AML-193 (cell line): ENCODE measurements at places on chromosomes 7 and 10.

- DNase-seq: no peak
Measured at GRCh38 chr10:29434111-29434510, 145.2 kb downstream of the LYZL1 start.

DNA sequence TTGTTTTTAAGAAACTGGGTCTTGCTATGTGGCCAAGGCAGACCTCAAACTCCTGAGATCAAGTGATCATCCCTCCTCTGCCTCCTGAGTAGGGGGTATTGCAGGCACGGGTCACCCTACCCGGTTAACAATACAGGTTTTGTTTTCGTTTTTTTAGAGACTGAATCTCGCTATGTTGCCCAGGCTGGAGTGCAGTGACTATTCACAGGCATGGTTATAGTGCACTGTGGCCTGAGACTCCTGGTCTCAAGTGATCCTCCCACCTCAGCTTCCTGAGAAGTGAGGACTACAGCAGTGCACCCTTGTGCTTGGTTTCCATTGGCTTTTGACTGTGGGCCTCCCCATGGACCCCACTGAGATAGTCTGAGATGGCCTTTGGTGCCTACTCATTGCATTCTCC lies 3.8 kb upstream of the TRIM24 start:
- no peak for DNase-seq

DNA sequence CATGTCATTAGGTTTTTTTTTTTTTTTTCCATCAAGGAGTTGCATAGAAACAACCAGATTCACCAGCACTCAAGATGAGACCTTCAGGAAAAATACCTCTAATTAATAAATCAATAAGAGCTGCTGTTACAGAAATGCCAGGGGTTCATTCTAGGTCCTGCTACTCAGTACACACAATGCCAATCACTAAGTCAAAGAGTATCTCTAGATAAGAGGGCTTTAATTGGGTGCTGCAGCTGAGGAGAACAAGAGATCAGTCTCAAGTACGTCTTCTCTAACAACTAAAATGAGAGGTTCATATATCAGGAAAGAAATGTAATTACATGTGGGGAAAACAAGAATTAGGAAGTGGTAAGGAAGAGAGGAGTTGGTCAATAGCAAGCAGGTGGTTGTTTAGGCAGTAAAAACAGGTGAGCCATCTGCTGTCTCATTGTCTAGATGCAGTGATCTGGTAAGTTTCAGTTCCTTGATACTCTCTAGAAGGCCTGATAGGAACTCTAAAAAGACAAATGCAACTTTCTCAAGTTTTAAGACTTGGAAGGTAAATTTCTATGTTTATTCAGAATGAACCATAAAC lies 272.9 kb upstream of the ZWINT start:
- no peak for DNase-seq

- DNase-seq: no peak
Measured at GRCh38 chr10:31071232-31072005, 39.8 kb upstream of the ZNF438 start.

GRCh38 chr7:80661729-80662128 lies 23.3 kb downstream of the CD36 start:
- DNase-seq: no peak

- no peak for DNase-seq
Measured at GRCh38 chr7:38748056-38748610, 117.0 kb upstream of the AMPH start.

DNA sequence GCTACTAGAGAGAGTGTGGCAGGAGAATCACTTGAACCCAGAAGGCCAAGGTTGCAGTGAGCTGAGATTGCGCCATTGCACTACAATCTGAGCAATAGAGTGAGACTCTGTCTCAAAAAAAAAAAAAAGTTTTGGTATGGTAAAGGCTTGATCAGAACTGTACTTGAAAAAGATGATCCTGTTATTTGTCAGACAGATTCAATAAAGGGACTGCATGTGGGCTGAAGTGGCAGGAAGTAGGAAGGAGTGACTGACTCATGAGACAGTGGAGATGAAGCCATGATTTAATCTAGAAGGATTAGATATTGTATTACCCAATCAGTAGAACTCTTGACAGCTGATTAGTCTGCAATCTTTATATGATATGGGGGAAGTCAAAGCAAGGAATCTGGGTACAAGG lies 2.7 kb upstream of the TMEM254 start:
- no peak for DNase-seq

GRCh38 chr7:31119249-31119648 lies 67.1 kb downstream of the ADCYAP1R1 start:
- no peak for DNase-seq

- DNase-seq: no peak
Measured at GRCh38 chr10:112304267-112304859, 21.2 kb downstream of the TECTB start.

DNA sequence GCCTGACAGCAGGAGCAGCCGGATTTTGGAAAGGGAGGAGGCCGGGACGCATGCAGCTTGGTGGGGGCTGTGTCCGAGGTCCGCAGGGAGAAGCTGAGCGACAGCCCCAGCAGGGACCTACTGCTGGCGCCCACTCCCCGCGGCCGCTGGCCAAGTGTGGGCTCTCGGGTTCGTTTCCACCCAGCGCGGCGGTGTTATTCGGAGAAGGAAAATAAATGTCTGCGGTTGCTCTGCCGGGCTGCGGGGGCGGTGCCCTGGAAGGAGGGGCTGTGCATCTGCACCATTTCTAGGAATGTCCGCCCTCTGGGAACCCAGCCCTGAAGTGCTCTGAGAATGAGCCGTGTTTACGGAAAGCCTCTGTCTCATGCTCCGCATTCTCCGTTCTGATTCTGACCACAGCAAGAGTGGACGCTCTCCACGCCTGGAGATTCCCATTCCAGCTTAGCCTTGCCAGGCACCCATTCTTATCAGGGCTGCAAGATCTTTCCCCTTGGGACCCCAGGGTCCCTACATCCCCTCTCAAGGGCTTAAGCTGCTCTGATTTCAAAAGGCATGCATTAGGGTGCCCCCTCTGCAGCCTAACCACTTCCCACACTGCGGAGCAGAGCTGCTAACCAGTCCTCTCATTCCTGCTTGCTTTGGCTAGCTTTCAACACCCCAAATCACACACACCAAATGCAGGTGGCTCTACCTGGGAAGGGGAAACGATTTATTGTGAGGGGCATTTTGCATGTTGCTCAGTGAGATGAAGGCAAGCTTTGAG lies 256.6 kb upstream of the GLI3 start:
- DNase-seq: no peak

GRCh38 chr7:157266272-157266671 lies 70.5 kb upstream of the DNAJB6 start:
- no peak for DNase-seq

- DNase-seq: peak; percentile 37
Measured at GRCh38 chr10:95730233-95730632, 25.7 kb upstream of the ENTPD1 start.

DNA sequence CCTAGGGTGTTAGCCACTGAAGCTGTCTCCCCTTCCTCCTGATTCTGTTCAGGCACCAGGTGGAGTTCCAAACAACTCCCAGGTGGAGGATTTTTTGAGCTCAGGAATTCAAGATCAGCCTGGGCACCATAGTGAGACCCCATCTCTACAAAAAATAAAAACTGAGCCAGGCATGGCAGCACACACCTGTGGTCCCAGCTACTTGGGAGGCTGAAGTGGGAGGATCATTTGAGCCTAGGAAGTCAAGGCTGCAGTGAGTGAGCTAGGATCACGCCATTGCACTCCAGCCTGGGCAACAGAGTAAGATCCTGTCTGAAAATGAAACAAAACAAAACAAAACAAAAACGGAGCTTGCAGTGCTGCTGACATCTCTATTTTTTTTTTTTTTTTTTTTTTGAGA lies 128.8 kb upstream of the CALN1 start:
- no peak for DNase-seq

DNA sequence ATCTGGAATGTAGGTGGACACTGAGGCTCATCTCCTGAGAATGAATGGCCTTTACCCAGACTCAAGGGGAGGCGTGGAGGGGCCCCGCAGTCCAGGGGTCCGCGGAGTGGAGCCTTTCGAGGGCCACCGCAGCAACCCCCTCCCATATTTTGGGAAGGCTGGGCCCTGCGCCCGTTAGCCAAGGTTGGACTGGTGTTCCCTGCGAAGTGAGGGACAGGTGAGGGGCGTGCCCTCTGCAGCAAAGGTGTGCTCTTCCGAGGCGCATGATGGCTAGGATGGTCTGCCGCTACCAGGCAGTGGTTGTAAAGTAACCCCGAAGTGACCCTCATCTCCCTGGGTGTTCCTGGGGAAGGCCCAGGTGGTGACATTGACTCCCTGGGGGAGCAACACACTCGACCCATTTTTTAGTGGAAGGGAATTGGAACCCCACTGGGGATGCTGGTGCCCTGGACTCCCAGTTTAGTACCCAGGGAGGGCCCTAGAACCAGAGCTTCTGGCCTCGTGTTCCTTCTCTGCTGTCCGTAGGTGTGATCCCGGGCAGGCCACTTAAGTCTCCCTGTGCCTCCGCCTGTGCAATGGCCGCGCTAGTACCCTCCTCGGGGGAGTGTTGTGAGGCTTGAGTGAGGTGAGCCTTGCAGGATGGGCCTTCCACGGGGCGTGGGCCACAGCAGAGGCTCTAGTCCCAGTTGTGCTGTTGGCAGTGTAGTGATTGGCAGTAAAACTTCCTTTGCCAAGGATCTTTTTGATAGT lies 779 bp downstream of the FAM241B start:
- no peak for DNase-seq

DNA sequence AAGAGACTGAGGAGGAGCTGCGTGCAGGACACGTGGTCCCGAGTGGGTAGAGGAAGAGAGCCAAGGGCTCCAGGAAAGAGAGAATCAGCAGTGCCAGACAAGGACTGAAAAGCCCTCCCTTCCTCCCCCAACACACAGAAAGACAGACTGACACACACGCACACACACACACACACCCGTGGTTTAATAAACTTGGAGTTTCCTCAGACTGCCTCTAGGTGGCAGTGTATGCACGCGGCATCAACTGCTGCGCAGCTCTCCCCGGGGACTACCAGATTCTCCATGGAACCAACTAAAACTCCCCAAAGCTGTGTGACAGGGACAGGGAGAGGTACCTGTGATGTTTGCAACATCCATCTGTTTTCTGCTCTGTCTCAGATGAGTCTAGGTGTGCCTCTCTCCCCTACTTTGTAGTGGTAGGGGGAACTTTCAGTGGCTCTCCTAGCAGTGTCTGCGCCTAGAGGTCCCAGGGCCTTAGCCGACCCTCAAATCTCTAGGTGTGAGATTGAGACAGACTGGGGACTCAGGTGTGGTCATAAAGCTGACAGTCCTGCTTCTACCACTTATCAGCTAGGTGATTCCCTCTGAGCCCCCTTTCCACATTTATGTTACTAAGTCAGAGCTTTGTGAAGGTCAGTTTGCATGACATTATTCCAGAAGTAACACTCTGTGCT lies 9.3 kb upstream of the TSPAN14 start:
- peak; percentile 66 for DNase-seq

DNA sequence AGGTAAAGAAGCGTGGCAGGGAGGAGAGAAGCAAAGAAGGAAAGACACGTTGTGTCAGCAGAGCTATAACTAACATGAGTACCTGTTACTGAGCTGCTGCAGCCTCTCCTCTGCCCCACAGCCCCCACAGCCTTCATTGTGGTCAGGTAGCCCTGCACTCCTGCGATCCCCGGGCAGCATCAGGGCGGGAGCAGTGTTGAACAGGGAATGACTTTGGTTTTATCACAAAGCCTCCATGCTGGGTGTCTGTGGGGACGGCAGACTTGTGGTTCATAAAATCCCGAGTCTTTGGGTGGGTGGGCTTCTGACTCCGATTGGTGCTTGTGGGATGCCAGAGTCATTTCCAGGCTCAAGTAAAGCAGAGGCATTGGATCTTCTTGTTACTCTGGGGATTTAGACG lies 14.8 kb upstream of the PRKAG2 start:
- no peak for DNase-seq

- DNase-seq: no peak
Measured at GRCh38 chr7:21125297-21125696, 302.6 kb upstream of the SP4 start.

DNA sequence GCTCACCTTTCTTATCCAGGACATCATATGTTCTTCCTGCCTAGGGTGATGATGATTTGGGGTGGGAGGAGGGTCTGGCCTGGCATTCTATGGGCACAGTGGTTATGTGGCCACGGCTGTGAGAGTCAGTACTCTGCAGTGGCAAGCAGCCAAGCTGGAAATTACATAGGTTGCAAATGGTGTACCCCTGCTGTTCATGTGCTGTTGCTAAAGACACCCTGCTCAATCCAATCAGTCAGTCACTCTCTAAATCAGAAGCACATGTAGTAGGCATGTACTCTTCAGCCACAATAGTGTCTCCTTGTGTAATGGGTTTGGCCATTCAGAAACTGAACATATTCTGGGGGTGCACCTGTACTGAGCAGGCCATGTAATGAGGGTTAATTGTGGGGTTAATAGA lies 449.1 kb upstream of the ANKRD30A start:
- no peak for DNase-seq

GRCh38 chr10:78770167-78771090 lies 298.3 kb upstream of the ZMIZ1 start:
- DNase-seq: no peak

GRCh38 chr10:43890124-43890523 lies 241.4 kb upstream of the ZNF32 start:
- no peak for DNase-seq

DNA sequence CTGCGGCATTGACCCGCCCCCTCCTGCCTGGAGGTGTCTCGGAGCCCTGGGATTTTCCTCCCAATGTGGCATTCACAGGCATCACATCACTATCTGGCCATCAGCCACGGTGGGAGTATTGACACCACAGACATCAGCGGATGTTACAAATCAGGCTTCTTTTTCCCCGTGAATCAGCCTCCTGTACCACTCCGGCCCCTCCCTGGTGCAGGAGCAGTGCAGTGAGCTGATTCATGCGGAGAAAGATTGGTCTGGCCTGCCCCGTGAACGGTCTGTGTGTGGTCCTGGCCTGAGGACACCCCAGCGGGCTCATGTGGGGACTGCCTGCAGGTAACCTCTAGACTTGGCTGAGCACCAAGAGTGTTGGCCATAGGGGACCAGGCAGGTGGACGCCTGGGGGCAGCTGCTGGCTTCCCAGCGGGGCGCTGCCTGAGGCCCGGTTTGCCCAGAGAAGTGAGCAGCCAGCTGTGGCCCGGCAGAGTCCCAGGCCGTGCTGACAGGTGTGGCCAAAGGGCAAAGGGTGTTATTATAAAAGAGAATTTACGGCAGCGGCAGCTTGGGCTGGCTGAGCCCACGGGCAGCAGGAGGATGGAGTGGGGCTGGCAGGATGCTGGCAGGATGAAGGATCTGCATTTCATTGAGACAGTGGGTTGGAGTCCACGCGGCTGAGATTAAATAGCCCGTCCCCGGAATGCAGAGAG lies 32.1 kb upstream of the GNA12 start:
- DNase-seq: no peak

GRCh38 chr10:12403119-12403518 lies 53.8 kb downstream of the CAMK1D start:
- no peak for DNase-seq

GRCh38 chr7:45347804-45348203 lies 190.2 kb downstream of the RAMP3 start:
- DNase-seq: no peak

GRCh38 chr10:26835025-26835424 lies 25.7 kb downstream of the ABI1 start:
- no peak for DNase-seq

GRCh38 chr7:77339726-77340125 lies 76.4 kb downstream of the GSAP start:
- DNase-seq: no peak

- DNase-seq: peak; percentile 52
Measured at GRCh38 chr7:18352339-18353255, 143.0 kb upstream of the HDAC9 start.

- peak; percentile 58 for DNase-seq
Measured at GRCh38 chr7:95690367-95690947, 81.9 kb upstream of the DYNC1I1 start.
